Activated T-helper 1 cell treated with anti-CD3 and anti-CD28 coated beads, Interleukin-2, amount 50 U/mL, for 16 hours (primary cell): ENCODE measurements at places on chromosomes 2 and 18.

GRCh38 chr2:232418056-232418455 lies 11.4 kb downstream of the ALPG start:
- no peak for DNase-seq

DNA sequence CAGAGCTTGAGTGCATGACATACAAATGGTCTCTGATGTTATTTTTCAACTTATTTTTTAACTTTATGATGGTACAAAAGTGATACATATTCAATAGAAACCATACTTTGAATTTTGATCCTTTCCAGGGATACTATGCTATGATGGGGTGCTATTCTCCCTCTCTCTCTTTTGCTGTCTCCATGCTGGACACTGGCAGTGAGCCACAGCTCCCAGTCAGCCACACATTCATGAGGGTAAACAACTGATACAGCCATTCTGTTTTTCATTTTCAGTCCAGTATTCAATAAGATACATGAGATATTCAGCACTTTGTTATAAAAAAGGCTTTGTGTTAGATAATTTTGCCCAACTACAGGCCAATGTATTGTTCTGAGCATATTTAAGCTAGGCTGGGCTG lies 859.3 kb upstream of the KLHL29 start:
- DNase-seq, result no peak

GRCh38 chr2:133802409-133803039 lies 234.3 kb upstream of the NCKAP5 start:
- DNase-seq, result no peak

GRCh38 chr2:237864444-237864931 lies 5.1 kb downstream of the RAMP1 start:
- no peak for DNase-seq

GRCh38 chr2:241048149-241048948 lies 49.9 kb downstream of the SNED1 start:
- DNase-seq, result no peak

GRCh38 chr2:218569038-218569431 lies 396 bp downstream of the CNOT9 start:
- peak; percentile 48 for DNase-seq

GRCh38 chr2:69208023-69208595 lies 178.9 kb downstream of the GFPT1 start:
- DNase-seq, result no peak

DNA sequence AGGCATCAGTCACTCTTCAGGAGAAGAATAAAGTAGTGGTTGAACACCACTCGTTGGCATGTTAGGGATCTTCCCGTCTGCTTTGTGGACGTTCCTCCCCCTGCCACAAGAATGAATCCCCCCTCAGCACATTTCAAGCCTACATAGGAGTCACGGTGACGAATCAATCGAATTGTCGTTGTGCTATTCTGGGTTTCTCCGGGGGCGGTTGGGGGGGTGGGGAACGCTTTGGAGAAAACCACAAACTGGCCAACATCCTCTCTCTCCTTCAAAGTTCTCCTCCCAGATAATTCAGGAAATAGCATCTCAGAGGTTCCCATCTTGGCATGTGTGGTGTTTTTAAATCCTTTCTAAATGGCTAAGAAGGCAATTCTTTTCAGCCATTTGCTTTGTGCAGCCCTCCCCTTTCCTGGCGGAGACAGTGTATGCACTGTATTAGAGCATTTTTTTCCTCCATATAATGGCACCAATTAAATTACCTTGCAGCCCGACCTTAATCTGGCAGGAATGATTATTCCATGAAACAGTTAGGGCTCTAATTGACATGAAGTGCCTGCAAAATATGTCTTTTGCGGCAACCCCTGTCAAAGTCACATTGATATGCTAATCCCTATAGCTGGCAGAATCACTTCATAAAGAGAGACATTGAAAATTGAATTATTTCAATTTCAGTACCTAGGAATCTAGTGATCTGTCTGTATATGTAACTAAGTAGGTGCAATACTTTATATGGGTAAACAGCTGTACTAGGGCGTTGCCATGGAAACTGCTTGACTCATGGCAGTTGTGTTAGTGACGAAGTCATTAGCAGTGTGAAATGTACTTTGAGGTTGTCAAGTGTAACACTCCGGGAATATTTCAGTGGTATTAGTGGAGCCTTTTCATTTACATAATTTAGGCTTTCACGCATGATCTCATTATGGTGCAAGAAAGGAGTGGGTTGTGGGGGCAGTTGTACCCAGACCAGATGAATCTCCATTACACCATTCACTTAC lies 323.4 kb upstream of the SLC14A2 start:
- no peak for DNase-seq

DNA sequence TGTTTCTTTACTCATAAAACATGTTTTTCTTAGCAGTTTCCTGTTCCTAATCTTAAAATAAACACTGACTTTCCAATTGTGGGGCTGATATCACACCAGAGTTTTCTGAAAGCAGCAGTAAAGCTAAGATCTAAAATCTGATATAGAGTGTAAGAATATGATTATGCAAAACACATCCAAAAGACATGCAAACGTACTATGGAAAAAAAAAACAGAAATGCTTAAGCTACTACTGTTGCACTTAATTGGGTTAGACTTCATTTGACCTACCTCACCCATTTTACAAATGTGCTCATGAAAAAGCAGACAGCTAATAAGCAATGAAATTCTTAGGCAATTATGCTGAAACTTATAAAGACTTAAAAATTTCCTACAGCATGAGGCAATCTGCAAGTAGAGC lies 10.5 kb downstream of the CYTIP start:
- no peak for DNase-seq

DNA sequence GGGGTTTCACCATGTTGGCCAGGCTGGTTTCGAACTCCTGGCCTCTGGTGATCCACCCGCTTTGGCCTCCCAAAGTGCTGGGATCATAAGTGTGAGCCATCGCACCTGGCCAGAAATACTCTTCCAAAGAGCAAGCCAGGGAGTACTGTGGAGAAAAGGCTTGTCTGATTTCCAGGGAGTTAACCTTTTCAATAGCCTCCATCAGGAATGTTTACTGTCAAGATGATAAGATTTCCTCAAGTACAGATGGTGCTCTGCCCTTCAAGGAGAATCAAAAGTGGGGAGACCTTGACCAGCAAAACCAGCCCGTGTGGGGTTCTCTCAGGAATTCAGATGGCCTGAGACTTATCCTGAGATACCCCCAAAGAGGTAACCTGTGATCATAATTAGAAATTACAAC lies 237.2 kb downstream of the PRKCE start:
- DNase-seq, result no peak

- no peak for DNase-seq
These were observed 5.3 kb upstream of the ITPRID2 start for GRCh38 chr2:181886192-181886591.

DNA sequence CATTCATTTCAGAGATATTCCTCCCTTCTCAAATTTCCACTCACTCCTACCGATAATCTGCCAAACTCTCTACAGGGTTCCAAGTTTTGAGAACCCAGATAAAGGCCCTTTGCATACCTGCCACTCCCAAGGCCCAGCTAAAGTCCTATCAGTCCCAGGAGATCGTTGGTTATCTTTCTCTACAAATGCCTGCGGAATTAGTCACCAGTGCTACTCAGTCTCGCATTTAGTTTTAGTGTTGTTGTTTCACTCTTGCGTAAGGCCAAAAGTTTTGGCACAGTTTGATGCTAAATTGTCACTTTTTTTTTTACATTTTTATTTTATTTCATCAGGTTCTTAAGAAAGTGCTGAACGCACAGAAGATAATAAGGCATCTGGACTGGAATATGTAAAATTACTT lies 29.2 kb upstream of the SETBP1 start:
- no peak for DNase-seq

DNA sequence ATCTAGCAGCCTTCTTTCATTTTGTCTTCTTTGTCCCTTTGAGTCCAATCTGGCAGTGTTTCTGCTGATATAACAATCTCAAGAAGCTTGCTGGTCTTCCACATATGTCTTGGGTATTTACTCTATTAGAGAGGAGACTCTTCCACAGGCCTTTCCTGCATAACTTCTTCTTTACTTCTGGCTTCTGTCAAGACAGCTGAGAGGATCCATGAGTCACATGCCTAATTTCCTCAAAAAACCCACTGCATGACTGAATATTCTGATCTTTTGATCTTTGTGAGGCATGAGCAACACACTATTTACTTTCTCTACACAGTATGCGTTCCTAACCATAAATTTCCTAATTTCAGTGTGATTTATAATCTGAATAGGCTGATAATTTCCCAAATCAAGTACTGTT lies 5.1 kb upstream of the DCC start:
- no peak for DNase-seq

GRCh38 chr2:11717623-11718022 lies 28.8 kb upstream of the LPIN1 start:
- no peak for DNase-seq

DNA sequence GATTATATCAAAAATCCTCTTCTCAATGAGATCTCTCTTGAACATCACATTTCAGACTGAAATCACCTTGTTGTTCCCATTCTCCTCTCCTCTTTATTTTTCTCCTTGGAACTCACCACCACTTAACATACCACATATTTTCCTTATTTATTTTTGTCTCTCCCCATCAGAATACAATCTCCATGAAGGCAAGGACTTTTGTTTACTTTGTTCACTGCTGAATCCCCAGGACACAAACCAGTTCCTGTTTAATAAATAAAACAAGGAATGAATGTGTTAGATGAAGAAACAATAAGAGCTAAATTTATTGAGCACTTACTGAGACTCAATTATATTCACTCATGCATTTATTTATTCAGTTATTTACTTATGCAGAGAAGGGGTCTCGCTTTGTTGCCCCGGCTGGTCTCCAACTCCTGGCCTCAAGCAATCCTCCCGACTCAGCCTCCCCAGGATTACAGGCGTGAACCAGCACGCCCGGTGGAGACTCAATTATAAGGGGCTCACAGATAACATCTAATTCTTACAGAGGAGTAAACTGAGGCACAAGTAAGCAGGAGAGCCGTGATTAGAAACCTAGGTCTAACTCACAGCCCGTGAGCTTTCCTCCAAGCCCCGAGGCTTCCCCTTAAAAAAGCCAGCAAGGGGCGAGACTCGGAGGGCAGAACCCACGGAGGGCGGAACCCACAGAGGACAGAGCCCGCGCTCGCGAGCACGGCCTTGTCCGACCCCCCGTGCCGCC lies 616 bp upstream of the TAF1B start:
- no peak for DNase-seq

GRCh38 chr2:223100061-223100511 lies 48.1 kb downstream of the KCNE4 start:
- no peak for DNase-seq

- DNase-seq, result no peak
These were observed 195.4 kb upstream of the HDAC4 start for GRCh38 chr2:239596253-239596652.

- DNase-seq, result no peak
These were observed 253.3 kb downstream of the AGAP1 start for GRCh38 chr2:235747001-235747785.

DNA sequence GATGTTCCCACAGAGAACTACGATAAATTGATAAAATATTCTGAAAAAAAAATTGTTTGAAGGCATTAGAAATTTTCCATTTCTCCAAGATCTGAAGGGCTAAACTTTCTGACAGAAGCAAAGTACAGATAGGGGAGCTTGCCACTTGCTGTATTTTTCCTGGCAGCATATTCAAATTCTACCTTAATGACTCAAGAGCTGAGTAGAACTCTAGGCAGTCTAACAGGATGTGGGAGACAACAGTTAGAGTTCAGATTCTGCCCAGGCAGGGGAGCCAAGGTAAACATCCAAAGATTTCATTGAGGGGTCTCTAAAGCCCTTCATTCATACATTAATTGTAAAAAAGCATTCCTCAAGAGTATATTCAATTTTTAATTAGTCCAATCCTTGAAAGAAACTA lies 46.0 kb upstream of the RIT2 start:
- DNase-seq, result no peak

DNA sequence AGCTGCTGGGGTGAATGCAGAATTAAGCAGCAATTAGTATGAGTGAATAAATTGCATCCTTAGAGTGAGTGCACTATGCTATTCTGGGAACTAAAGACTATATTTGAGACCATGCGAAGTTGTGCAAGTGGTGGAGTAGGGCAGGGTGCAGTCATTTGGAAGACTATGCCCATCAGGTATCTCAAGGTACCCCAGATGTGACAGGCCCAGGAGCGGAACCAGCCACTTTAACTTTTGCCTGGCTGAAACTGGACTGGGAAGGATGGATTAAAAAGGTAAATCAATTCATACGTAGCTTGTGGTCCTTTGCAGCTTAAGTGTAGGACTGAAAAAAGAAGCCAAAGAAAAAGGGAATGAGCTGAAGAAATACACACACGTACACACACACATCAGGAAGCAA lies 1.7 kb downstream of the KYNU start:
- DNase-seq, result no peak

GRCh38 chr18:66603941-66604627 lies at the start of gene CDH19:
TSS of gene CDH19 (minus strand) at chr18:66604090. CDS start at chr18:66572204, 31,886 bp downstream.
- no peak for DNase-seq

DNA sequence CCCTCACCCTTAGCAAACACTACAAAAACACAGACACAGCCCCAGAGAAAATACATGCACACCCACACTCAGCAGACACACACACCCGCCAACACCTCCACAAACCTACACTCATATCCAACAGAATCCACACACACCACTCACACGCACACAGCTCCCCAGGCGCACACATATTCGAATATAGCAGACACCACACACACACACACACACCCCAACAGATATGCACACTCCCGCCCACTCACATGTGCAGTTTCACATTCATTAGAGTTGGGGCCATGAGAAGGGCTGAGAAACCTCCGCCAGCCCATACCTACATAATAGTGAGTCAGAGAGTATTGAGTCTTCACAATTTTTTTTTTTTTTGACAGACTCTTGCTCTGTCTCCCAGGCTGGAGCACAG lies 29.4 kb upstream of the NOTO start:
- DNase-seq, result peak; percentile 22

- no peak for DNase-seq
These were observed 46.6 kb upstream of the XIRP2 start for GRCh38 chr2:166841679-166842078.

DNA sequence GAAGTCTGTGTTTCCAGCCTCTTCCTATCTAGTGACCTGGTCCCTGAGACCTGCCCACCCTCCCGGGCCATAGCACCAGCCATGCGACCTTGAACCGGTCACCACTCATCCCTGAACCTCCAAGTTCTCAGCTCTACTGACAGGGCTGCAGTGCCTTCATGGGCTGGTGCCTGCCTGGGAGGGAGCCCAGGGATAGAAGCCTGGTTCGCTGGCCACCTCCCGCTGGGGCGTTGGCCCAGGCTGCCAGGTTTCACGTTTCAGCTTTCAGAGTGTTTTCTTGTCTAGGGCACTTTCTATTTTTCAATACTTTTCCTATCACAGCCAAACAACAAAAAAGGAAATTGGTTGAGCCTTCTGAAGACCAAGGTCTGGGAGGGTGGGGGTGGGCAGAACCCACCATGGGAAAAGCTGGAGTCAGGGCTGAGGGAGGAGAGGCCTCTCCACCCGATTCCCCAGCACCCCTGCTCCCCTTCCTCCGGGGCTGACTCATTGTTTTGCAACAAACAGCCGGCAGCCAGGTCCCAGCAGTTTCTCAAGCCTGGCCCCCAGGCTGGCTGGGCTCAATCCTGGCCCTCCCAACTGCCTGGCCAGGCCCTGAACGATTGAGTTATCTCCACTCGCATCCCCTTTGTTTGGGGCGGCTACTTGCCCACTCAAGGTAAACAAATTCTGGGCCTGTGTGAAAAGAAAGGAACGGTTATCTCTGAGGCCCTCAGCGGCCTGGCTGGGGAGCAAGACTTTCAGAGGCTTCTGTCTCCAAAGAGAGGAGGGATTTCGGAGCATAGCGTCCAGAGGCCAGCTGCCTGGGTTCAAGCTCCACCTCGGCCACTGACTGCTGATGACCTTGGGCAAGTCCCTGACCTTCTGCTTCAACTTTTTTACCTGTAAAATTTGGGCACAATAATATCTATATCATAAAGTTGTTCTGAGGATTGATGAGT lies 47.5 kb downstream of the ZFP36L2 start:
- DNase-seq, result no peak

GRCh38 chr2:21710496-21710895 lies 586.7 kb downstream of the TDRD15 start:
- no peak for DNase-seq
